Tracheal epithelial cell (primary cell): ENCODE measurements at places on chromosomes 1 and 21. TPM values are rescaled to one million over a fixed set of nuclear protein-coding genes. Genes with fewer than 3 reads are reported as not detected.

Gene AK5
- 6.5 TPM in 1 of 2 replicates, not detected in the other for total RNA-seq

Gene FAM163A
- total RNA-seq = not detected in 2 replicates

Gene DISP3
- under 0.01 and 1.2 TPM in 2 replicates for total RNA-seq

Gene CLCA4
- total RNA-seq = 0.96 and 6.8 TPM in 2 replicates

Gene RNU1-4
- total RNA-seq = under 0.01 TPM in 2 replicates

Gene THEM5
- total RNA-seq = not detected in 2 replicates

Gene TNFRSF25
- total RNA-seq = 14.9 and 21.0 TPM in 2 replicates

Gene MAGI3
- total RNA-seq = 4.6 and 8.3 TPM in 2 replicates

Gene FAM131C
- 0.72 and 1.1 TPM in 2 replicates for total RNA-seq

Gene RBM11
- total RNA-seq = under 0.01 and 1.3 TPM in 2 replicates

Gene CLDN8
- total RNA-seq = under 0.01 TPM in 2 replicates

Gene GPR25
- total RNA-seq = not detected in 2 replicates

Gene CELA3B
- 1.9 TPM in 1 of 2 replicates, not detected in the other for total RNA-seq

Gene ACP6
- total RNA-seq = 2.7 and 6.6 TPM in 2 replicates

Gene TNFRSF9
- 1.5 and 3.1 TPM in 2 replicates for total RNA-seq

Gene C8B
- total RNA-seq = not detected in 2 replicates

Gene CYP2J2
- total RNA-seq = 1.1 and 3.1 TPM in 2 replicates

Gene MTFR1L
- total RNA-seq = 19.5 and 24.3 TPM in 2 replicates

Gene PLPPR4
- total RNA-seq = not detected in 2 replicates

Gene TFF3
- 0.24 TPM in 1 of 2 replicates, not detected in the other for total RNA-seq

Gene ROR1
- 0.64 and 3.6 TPM in 2 replicates for total RNA-seq

Gene SPOCD1
- total RNA-seq = 1.5 and 15.2 TPM in 2 replicates

Gene TAL1
- under 0.01 TPM in 1 of 2 replicates, not detected in the other for total RNA-seq

Gene SLAMF8
- 0.24 TPM in 1 of 2 replicates, not detected in the other for total RNA-seq

Gene PRRX1
- not detected in 2 replicates for total RNA-seq

Gene POU2F1
- 3.6 and 4.5 TPM in 2 replicates for total RNA-seq

Gene TRPM2
- total RNA-seq = under 0.01 and 0.24 TPM in 2 replicates

Gene JTB
- total RNA-seq = 207 and 231 TPM in 2 replicates

Gene ANGPTL7
- total RNA-seq = 1.2 TPM in 1 of 2 replicates, not detected in the other

Gene PDE4B
- total RNA-seq = under 0.01 and 0.21 TPM in 2 replicates

Gene NGF
- 1.9 and 2.8 TPM in 2 replicates for total RNA-seq

Gene CAMK1G
- total RNA-seq = 0.24 TPM in 1 of 2 replicates, not detected in the other

Gene FAM78B
- under 0.01 and 0.21 TPM in 2 replicates for total RNA-seq

Gene LCE1B
- total RNA-seq = not detected in 2 replicates

Gene CA6
- not detected in 2 replicates for total RNA-seq

Gene VANGL2
- 6.6 and 8.4 TPM in 2 replicates for total RNA-seq

Gene NUCKS1
- 59.8 and 89.5 TPM in 2 replicates for total RNA-seq

Gene EFNA3
- 9.9 and 12.6 TPM in 2 replicates for total RNA-seq

Gene KCNJ9
- under 0.01 and 0.21 TPM in 2 replicates for total RNA-seq

Gene KIF17
- total RNA-seq = 1.7 TPM in 2 replicates

Gene CFHR5
- total RNA-seq = not detected in 2 replicates

Gene FRRS1
- 25.8 and 49.2 TPM in 2 replicates for total RNA-seq

Gene CR1L
- not detected in 2 replicates for total RNA-seq

Gene ALX3
- total RNA-seq = not detected in 2 replicates

Gene ARHGEF19
- total RNA-seq = 2.1 and 5.1 TPM in 2 replicates

Gene BEST4
- under 0.01 TPM in 1 of 2 replicates, not detected in the other for total RNA-seq

Gene MAP3K21
- 10.1 and 12.4 TPM in 2 replicates for total RNA-seq

Gene CRNN
- 0.72 and 0.85 TPM in 2 replicates for total RNA-seq

Gene LEMD1
- 3.6 and 10.4 TPM in 2 replicates for total RNA-seq

Gene GJA8
- total RNA-seq = not detected in 2 replicates

Gene ERICH3
- total RNA-seq = under 0.01 TPM in 1 of 2 replicates, not detected in the other

Gene FCER1G
- total RNA-seq = not detected in 2 replicates

Gene ZFP69B
- total RNA-seq = 1.9 and 2.2 TPM in 2 replicates

Gene TOR1AIP2
- total RNA-seq = 61.2 and 85.7 TPM in 2 replicates
